ENCODE measurements at places on chromosomes 1 and 21.

DNA sequence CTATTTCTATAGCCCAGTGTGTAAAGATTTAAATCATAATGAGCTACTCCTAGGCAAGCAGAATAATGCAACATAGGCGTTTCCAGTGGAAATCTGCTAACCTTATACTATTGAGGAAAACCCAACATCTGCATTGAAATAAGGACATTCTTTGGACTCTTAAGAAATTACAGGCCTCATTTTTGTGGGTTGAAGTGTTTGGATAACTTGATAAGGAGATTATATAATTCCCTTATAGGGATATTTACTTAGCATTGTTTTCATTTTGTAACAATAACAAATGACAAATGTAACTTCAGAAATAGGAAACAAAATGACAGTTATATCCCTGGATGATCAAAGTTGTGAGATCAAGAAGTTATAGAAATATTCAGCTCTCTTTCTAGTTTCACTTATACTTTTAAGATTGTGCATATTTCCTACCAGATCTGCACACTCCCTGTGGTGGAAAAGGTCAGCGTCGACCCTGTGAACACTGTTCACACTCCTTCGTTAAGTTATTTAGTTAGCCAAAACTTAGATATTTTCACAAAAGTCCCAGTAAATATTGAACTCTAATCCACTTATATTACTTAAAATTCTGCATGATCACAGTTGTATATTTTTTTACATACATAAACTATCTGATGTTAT lies 284.4 kb upstream of the C1orf105 start:
- no peak for DNase-seq

- no peak for DNase-seq
Observed at GRCh38 chr1:28853093-28853742, 41.2 kb downstream of the OPRD1 start.

GRCh38 chr1:204894031-204894430 lies 23.4 kb downstream of the NFASC start:
- no peak for DNase-seq

DNA sequence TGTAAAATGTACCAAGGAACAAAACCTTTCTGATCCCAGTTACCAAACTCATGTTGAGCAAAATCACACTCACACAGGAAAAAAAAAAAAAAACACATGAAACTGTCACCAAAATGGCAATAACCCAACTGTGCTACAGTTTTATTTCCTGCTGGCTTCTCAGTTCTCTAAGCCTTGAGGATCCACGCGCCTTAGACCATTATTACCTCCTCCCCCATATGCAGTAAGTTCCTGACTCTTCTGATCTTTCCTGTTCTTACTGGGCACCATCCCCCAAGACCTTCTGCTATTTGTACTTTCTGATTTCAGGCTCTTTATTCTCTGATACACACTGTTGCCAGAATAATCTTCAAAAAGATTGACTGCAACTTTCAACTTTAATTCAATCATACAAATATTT lies 79.6 kb downstream of the SLC45A1 start:
- DNase-seq: no peak

DNA sequence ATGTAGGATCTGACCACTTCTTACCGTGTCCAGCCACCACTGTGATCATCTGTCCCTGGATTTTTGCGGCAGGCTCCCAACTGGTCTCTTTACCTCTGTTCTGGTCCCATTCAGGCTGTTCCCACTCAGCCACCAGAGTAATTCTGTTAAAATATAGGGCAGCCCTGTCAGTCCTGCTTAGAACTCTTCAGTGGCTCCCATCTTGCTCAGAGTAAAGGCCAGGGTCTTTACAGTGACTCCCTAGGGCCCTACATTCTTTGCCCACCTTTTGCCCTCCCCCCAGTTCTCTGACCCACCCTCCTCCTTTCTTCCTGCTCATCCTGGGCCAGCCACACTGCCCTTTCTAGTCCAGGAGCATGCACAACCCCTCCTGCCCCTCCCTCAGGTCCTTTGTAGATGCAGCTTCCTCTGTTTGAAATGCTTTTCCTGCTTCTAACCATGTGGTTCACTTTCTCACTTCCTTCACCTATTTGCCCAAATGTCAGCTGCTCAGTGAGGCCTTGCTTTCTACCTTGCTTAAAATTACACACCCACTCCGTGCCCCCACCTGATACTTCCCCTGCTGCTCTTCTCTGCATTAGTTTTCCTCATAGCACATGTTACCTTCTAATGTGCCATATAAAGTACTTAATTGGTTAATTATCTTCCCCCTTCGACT lies 7.8 kb downstream of the UBIAD1 start:
- no peak for DNase-seq

DNA sequence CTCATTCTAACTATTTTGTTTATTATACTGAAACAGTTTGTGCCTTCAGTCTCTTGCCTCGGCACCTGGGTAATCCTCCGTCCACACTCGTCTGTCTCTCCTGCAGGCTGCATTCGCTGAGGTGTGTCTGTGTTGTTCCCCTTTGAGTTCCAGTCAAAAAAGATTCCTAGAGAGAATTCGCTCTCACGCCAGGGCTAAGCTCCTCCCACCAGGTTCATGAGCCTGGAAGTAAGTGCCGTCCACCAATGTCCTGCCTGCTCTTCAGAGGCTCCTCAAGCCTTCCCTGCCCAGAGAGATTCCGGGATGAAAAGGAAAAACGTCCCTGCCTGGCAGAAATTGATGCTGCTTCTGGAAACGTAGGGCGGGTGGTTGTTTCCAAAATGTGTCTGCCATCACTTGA lies 12.9 kb downstream of the KIAA2013 start:
- DNase-seq: no peak

- no peak for DNase-seq
Observed at GRCh38 chr1:215282557-215282956, 200.0 kb downstream of the KCNK2 start.

- DNase-seq: no peak
Observed at GRCh38 chr1:193856261-193856660, 669.8 kb upstream of the B3GALT2 start.

DNA sequence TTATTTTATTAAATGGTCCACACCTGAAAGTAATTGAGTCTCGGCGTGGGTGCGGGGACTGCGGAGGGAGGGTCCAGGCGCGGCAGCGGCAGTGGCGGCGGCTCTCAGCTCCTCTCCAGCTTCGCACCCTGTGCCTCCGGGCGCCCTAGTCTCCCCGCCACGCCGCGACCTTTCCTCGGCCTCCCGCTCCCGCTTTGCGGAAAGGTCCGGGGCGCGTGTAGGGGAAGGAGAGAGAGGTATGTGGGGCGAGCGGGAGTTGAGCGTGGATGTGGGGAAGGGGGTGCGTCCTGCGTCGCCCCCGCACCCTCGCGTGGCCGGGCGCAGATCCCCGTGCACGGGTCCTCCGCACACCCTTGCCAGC lies 13.4 kb upstream of the ALX3 start:
- no peak for DNase-seq

DNA sequence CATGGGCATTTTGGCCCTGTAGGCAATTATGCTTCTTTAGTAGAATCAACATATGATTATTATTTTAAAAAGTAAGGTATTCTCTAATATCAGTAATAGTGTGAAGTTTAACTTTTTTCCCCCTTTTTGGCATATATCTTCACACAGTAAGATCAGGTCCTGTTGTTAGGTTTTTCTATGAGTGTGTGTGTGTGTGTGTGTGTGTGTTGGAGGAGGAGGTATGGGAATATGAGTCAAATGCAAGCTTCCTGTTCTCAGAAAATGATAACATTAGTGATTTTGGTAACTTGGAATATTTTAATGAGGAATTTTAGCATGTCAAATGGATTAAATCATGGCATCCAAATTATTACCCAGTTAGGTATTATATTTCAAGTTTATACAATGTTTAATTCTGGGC lies 65.8 kb upstream of the BCL10 start:
- DNase-seq: no peak

DNA sequence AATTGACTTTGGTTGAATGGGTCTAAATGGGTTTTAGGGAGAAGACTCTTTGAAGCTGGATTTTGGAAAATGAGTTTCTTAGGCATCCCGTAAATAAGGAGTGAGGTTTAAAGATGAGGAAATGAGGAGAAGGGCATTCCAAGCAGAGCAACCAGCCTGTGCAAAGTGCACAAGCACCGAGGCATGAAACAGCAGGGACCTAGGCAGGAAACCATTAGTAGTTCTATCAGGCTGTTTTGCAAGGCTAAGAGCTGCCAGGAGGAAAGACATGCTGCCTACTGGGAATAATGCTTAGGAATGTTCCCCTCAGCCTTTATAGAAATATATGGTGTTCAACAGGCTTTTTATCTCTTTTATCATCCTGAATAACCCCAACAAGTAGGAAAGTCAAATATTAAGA lies 153.1 kb upstream of the FGGY start:
- DNase-seq: no peak

DNA sequence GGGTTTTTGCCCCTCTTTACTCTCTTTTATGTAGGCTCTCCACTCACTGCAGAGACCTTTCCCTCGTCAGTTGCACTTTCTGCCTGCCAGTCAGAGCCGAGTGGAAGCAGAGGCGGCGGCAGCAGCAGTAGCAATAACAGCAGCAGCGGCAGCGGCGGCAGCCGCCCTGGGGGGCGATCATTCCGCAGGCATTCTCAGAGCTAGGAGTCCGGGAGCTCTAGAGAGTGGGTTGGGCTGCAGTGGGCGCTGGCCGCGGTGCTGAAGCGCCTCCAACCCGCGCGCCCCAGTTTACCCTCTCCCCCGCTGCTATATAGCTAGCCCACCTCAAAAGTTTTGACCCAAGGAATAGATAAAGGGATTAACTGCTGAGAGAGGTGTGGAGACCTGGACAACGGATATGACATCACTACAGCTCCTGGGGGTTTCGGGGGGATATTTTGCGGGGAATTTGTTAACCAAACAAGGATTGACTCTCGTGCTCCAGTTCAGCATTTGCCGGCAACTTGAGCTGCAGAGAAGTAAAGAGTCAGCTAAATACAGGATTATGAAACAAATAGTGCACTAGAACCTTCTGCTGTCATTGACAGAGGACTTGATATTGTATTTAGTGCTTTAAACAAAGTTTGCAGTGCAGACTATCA lies at the start of gene OLFM3:
OLFM3 (minus strand) TSS at position 102 of the 641 bp plus-strand sequence.
- DNase-seq: no peak

- DNase-seq: no peak
Observed at GRCh38 chr1:151277249-151277648, 4.8 kb upstream of the ZNF687 start.

- no peak for DNase-seq
Observed at GRCh38 chr1:67314696-67315095, 7.0 kb downstream of the IL12RB2 start.

GRCh38 chr21:29821230-29821629 lies 118.6 kb downstream of the GRIK1 start:
- DNase-seq: no peak

GRCh38 chr1:24319312-24319863 lies at the start of gene GRHL3:
TSS of gene GRHL3 (plus strand) at chr1:24319357. CDS start at chr1:24319552, 195 bp downstream.
- DNase-seq: no peak

DNA sequence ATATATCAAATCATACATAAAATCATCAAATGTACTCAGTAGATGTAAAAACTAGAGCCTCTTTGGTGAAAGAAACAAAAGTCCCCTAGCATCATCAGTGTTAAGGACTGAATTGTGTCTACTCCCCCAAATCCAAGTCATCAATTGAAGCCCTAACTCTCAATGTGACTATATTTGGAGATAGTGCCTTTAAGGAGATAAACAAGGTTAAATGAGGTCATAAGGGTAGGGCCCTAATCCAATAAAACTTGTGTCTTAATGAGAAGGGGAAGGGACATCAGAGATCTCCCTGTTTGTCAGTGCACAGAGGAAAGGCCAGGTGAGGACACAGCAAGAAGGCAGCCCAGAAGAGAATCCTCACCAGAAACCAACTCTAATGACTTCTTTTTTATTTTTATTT lies 33.5 kb downstream of the USP24 start:
- no peak for DNase-seq

GRCh38 chr1:168582688-168583336 lies 6.4 kb downstream of the XCL1 start:
- DNase-seq: no peak

DNA sequence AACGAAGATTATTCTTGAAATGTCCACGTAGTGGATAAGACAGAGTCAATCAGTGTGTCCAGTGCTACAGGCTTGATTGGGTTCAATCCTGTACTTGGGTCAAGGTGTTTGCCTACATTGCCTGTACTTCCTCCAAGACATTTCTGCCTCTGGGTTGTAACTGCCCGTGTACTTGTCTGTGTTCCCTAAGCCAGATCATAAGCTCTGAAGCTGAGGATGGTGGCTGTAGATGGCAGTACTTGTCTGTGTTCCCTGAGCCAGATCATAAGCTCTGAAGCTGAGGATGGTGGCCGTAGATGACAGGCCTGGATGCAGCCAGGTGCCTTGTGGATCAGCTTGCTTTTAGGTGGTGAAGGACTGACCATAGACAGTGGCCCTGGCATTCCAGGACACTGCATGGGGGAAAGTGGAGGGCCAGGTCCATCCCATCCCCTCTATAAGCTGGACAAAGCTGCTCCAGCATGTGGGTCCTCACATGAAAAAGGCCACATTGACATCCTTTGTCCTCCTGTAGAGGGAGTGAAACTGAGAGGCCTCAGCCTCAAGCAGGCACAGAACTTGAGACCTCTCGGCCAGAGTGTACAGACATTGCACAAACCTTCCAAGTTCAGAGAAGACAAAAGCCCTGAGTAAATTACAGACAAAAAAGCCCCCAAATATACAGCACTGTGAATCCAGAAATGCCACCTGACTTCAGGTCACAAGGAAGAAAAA lies 2.0 kb upstream of the SRM start:
- DNase-seq: no peak

GRCh38 chr1:91750398-91750996 lies 135.5 kb downstream of the TGFBR3 start:
- no peak for DNase-seq

DNA sequence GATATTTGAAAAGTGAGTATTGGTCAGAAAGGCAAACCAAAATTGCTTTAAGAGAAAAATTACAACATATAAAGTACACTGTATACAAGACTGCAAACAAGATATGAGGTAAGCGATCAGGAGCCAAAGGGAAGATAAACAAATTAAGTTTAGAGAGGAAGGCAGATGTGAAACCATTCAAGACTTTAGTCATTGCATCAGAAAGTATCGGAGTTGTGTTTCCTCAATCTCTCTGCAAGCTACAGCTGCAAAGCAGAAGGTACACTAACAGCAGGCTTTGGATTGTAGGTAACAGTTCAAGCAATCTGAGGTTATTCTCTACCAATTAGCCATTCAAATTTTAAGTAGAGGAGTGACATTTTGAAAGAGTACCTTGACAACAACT lies 21.3 kb upstream of the TLCD4 start:
- no peak for DNase-seq

- no peak for DNase-seq
Observed at GRCh38 chr21:42833859-42834725, 45.2 kb downstream of the WDR4 start.

- no peak for DNase-seq
Observed at GRCh38 chr1:17184161-17184665, 20.7 kb upstream of the PADI1 start.

- DNase-seq: peak; percentile 70
Observed at GRCh38 chr1:9455487-9456234, 83.6 kb upstream of the SLC25A33 start.
